ENCODE measurements at places on chromosomes 5 and 9. TPM values are rescaled to one million over a fixed set of nuclear protein-coding genes. Genes with fewer than 3 reads are reported as not detected.
A peak's percentile ranks its signal among the peaks of the same experiment; 100 is the strongest.

DNA sequence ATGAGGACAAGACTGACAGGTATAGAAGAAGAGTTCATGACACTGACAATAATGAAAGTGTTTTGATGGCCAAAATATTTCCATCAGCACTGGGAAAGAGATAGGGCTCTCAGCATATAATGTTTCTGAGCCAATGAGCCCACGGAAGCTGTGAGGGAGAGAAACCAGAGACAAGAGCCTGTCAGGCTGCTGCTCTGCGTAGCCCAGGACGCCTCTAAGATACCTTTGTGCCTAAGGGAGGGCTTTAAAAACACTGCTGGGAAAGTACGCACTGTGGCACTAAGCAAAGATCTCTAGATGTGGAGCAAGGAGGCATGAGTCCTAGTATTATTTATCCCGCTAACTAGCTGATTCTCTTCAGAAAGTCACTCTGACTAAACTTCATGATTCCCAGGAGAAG is 11.0 kb upstream of the ELAVL2 start:
- DNase-seq: no peak

- no peak for DNase-seq
Measured at GRCh38 chr5:78518365-78519197, 130.0 kb downstream of the LHFPL2 start.

DNA sequence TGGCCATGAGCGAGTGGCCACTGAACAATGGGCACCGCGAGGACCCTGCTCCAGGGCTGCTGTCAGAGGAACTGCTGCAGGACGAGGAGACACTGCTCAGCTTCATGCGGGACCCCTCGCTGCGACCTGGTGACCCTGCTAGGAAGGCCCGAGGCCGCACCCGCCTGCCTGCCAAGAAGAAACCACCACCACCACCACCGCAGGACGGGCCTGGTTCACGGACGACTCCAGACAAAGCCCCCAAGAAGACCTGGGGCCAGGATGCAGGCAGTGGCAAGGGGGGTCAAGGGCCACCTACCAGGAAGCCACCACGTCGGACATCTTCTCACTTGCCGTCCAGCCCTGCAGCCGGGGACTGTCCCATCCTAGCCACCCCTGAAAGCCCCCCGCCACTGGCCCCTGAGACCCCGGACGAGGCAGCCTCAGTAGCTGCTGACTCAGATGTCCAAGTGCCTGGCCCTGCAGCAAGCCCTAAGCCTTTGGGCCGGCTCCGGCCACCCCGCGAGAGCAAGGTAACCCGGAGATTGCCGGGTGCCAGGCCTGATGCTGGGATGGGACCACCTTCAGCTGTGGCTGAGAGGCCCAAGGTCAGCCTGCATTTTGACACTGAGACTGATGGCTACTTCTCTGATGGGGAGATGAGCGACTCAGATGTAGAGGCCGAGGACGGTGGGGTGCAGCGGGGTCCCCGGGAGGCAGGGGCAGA is 53.3 kb downstream of the JADE2 start:
- DNase-seq: no peak

GRCh38 chr9:2018764-2019558 is 3.8 kb downstream of the SMARCA2 start:
- no peak for DNase-seq

GRCh38 chr5:174119468-174119881 is 74.0 kb downstream of the NSG2 start:
- no peak for DNase-seq

CAPSL gene
- polyA plus RNA-seq: not detected

DNA sequence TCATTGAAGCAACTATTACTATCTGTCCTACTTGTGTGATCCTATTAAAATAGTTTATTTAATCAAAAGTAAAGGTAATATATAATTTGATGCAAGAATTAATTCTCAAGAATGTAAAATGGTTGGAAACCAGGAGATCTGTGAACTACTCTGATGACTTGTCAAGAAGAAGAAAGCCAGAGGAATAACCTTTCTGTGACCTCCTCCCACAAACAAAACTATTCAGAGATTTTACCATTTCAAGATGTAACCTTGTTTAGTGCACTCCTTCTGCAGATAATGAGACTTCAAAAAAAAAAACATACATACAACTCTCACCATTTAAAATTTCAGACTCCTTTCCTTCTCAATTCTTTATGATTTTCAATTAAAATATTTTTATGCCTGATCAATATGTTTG is 79.5 kb downstream of the RFX3 start:
- no peak for DNase-seq

DNA sequence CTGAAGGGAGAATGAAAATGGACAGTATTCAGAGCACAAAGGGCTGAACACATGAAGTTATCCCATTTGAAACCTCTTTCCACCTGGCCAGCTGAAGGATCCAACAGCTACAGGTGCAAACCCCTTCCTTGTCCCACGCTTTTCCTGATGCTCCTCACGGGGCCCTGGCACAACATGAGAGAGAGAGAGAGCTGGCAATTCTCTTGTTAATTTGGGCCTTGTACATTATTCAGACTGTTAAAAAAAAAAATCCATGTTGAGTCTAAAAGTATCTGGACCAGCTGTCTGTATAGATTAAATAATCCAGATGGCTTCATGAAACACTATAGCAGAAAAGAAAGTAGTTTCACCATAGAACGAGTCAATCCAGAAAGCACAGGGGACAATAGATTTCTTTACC is 74.1 kb downstream of the HMHB1 start:
- no peak for DNase-seq

DNA sequence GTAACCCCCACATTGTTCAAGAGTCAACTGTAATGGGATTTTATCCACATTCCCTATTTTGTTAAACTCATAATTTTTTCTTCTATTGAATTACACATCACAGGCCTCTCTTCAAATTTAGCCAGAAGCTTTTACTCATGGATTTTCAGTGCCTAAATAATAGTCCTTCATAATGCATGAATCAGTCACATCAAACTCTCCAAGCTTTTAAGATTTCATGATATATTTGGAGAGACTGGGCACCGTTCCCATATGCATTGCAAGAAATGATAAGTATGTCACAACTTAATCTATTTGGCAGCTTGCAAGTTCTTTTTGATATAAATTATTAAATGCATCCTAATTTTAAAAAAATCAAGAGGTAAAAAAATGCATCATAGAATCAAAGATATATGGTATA is 465.9 kb downstream of the DMAC1 start:
- DNase-seq: peak; percentile 77

- peak; percentile 56 for DNase-seq
Measured at GRCh38 chr5:117255211-117256027, 680.8 kb upstream of the SEMA6A start.

DNA sequence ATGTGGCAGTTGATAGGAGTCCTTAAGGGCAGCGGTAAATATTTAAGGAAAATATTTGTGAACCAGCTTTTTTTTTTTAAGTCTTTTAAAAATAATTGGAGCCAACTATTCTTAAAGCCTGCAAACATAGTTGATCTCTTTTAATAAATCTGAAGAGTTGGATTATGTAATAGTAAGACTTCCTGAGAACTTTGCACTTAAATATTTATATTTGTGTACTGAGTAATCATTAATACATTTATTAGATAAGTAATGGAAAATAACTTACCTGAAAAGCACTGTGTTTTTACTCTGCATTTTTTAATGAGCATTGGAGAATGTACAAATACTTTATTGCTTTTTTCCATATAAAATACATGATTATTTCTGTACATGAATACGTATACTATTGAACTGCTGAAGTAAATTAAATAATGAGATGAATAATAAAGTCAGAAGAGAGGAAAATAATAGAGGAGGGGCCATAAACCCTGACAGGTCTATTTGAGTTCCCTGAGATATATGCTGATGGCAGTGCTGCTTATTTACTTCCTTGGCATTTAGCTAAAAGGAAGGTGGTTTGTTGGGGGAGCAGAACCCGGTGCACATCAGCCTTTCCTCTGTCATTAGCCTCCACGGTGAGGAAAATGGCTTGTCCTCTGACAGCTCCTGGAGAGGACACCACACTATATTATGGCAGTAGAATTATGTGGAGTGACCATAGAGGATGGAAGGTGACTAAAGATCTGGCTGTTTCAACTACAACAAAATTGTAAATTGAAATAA is 148.0 kb downstream of the ZSWIM6 start:
- no peak for DNase-seq

PCDHB10 gene
- 8.4 TPM for polyA plus RNA-seq

GRCh38 chr9:131799177-131799823 is 59.4 kb upstream of the RAPGEF1 start:
- no peak for DNase-seq

HACD4 gene
- polyA plus RNA-seq: 0.34 TPM

LCN1 gene
- polyA plus RNA-seq: not detected

- no peak for DNase-seq
Measured at GRCh38 chr9:108197008-108197365, 658.8 kb downstream of the ACTL7B start.

- DNase-seq: no peak
Measured at GRCh38 chr9:113622600-113623400, 159.3 kb downstream of the RGS3 start.

HMMR gene
- polyA plus RNA-seq: 7.5 TPM

GRCh38 chr5:107466233-107466769 is 204.4 kb downstream of the EFNA5 start:
- DNase-seq: no peak

DNA sequence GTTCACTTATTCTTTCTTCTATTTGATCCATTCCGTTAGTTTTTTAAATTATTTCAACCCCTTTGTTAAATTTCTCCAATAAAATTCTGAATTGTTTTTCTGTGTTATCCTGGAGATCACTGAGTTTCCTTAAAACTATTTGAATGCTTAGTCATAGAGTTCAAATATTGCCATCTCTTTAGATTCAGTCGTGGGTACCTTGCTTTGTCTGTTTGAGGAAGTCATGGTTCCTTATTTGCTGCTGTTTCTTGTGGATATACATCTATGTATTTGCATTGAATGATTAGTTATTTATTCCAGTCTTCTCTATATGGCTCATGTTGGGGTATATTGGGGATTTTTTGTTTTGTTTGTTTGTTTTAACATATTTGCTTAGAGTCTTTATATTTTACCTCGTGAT is 80.6 kb downstream of the HINT1 start:
- DNase-seq: no peak

- DNase-seq: peak; percentile 41
Measured at GRCh38 chr5:152987131-152987530, 503.3 kb upstream of the GRIA1 start.

GRCh38 chr5:128424646-128425045 is 113.4 kb downstream of the FBN2 start:
- no peak for DNase-seq

GRCh38 chr9:98199388-98200033 is 7.1 kb upstream of the CORO2A start:
- no peak for DNase-seq
